Left ventricle myocardium inferior (tissue), 1 donor: ENCODE measurements at places on chromosomes 7 and 10.

- H3K36me3 ChIP-seq, result no peaks in the 10 kb centered on the region
- DNase-seq, result no peak
- no peaks in the 10 kb centered on the region for H3K27me3 ChIP-seq
- H3K4me1 ChIP-seq, result peaks cover 4% of the 10 kb centered on the region
Measured at GRCh38 chr10:100033766-100034418, 24.1 kb upstream of the DNMBP start.

DNA sequence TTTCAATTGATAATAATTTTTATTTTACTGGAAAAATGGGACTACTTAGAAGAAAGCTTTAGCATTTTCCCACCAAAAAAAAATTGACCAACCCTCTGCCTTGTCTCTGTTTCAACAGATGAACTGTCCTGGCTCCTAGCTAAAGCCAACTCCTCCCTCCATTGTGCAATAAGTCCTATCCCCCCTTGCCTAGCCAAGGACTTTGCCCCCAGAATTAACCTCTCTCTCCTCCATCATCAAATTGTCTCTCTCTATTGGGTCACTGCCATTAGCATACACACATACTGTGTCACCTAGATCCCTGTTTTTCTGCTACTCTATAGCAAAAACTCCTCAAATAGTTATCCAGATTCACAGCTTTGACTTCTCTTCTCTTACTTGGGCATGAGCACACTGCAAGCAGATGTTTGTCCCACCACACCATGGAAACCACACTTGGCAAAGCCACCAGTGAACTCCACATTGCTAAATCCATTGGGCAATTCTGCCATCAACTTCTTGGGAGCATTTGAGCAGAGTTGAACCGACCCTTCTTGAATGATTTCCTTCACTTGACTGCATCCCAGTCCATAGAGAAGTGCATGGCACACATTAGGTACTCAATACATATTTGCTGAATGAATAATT lies 91.4 kb upstream of the NEBL start:
- no peak overlapping the region for H3K27ac ChIP-seq
- H3K36me3 ChIP-seq, result no peaks in the 10 kb centered on the region
- H3K27me3 ChIP-seq, result no peaks in the 10 kb centered on the region
- DNase-seq, result no peak

DNA sequence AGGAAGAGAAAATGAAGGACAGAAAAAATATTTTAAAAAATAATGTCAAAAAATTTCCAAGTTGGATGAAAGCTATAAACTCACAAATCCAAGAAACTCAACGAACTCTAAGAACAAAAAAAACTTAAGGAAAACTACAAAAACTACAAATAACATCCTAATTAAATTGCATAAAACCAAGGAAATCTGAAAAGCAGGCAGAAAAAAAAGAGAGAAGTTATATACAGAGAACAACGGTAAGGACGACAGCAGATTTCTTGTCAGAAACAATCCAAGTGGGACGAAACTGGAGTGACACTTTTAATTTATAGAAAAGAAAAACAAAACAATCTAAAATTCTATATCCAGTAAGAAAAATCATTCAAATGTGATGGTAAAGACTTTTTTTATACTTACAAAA lies 122.2 kb upstream of the LYZL1 start:
- no peaks in the 10 kb centered on the region for H3K4me1 ChIP-seq
- no peaks in the 10 kb centered on the region for H3K36me3 ChIP-seq
- DNase-seq, result no peak
- H3K4me3 ChIP-seq, result no peak overlapping the region

DNA sequence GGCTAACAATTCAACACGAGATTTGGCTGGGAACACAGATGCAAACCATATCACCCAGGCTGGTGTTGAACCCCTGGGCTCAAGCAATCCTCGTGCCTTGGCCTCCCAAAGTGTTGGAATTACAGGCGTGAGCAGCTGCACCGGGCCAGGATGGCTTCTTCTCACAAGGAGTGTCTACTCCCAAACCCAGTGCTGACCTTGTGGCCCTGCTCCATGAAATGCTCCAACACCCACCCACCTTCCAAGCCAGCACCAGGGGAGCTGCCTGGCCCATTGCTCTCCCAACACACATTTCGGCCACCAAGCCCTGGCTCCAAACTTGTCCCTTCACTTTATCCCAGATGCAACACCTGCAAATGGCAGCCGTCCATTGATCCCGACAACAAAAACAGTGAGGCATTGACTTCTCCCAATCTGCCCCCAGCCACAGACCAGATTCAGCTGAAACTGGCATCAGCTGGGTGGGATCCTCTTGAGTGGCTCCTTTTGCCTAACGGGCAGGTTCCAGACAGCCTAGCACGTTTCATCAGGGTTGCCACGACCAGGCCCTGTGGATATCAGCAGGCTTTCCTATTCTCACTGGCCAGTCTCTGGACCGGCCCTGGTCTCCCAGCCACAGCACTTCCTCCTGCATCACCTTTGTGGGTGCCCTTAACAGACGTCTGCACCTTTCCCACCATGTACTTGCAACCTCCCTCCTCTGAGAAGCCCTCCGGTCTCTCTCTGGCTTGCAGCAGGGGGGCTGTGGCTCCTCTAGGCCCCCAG lies 105.7 kb upstream of the CARD11 start:
- no peaks in the 10 kb centered on the region for H3K36me3 ChIP-seq
- no peak overlapping the region for H3K27ac ChIP-seq
- H3K4me1 ChIP-seq, result peaks cover 2% of the 10 kb centered on the region
- H3K4me3 ChIP-seq, result no peak overlapping the region

GRCh38 chr10:86393862-86394455 lies 27.4 kb upstream of the GRID1 start:
- no peak for DNase-seq
- no peak overlapping the region for H3K27ac ChIP-seq
- peaks cover 56% of the 10 kb centered on the region for H3K27me3 ChIP-seq
- H3K4me1 ChIP-seq, result peaks cover 8% of the 10 kb centered on the region
- no peak overlapping the region for H3K4me3 ChIP-seq
- no peaks in the 10 kb centered on the region for H3K36me3 ChIP-seq

- no peak overlapping the region for H3K4me3 ChIP-seq
- DNase-seq, result no peak
- no peaks in the 10 kb centered on the region for H3K36me3 ChIP-seq
- no peaks in the 10 kb centered on the region for H3K4me1 ChIP-seq
- no peaks in the 10 kb centered on the region for H3K27me3 ChIP-seq
- no peak overlapping the region for H3K27ac ChIP-seq
Measured at GRCh38 chr10:124472071-124472470, 10.4 kb downstream of the LHPP start.

DNA sequence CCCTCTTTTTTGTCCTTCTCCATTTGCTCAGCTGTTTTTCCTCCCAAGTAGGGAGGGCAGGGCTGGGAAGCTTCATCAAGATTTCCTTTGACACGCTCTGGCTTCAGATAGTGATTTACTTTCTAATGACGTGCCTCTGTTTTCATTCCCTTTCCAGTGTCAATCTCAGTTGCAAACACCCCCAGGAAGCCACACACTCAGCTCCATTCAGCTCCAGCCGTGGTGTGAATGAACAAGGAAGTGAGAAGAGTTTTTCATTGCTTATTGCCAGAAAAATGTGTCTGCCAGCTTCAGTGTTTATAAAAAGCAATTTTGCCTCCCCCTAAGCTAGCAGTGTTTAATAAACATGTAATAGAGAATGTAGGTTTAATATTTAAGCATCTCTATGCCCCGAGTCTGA lies 108.7 kb upstream of the DPP6 start:
- no peak overlapping the region for H3K4me3 ChIP-seq
- no peak overlapping the region for H3K27ac ChIP-seq
- no peaks in the 10 kb centered on the region for H3K4me1 ChIP-seq

DNA sequence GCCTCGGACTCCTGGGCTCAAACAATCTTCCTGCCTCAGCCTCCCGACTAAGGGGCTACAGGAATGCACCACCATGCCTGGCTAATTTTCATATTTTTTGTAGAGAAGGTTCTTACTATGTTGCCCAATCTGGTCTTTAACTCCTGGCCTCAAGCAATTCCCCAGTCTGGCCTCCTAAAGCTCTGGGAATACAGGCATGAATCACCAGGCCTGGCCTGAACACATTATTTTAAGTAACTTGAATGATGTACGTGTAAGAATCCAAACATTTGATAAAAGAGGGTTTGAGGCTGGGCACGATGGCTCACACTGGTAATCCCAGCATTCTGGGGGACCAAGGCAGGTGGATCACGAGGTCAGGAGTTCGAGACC lies 13.0 kb upstream of the BAMBI start:
- no peak for DNase-seq
- H3K36me3 ChIP-seq, result no peaks in the 10 kb centered on the region
- no peak overlapping the region for H3K4me3 ChIP-seq
- H3K27me3 ChIP-seq, result peaks cover 43% of the 10 kb centered on the region

GRCh38 chr10:95454356-95454755 lies 106.8 kb downstream of the SORBS1 start:
- H3K27me3 ChIP-seq, result no peaks in the 10 kb centered on the region
- no peak overlapping the region for H3K4me3 ChIP-seq
- H3K36me3 ChIP-seq, result no peaks in the 10 kb centered on the region
- H3K27ac ChIP-seq, result peak overlapping the region; percentile 92

DNA sequence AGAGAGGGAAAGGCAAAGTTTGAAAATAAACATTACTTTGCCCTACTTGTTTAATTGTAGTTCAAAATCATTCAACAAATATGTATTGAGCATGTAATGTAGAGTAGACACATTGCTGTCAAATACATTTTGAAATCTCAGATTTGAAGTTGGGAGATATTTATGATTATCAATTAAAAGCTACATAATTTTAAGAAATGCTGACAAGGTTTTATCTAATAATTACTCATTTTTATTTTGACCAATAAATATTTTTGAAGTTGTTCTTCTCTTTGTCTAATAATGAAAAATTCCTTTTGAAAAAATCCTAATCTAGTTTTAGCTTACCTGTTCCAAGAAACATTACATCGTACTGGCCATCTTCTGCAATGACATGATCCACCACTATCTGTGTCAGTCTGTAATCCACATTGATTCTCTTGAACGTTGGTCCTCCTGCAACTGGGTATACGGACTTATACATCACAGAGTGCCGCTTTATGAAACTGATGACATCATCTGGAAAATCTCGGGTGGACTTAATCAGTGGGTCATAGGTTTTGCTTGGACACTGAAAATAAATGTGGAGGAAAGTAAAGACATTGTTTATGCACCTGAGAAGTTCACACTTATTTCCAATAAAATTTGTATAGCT lies 164.7 kb downstream of the SEMA3D start:
- H3K36me3 ChIP-seq, result no peaks in the 10 kb centered on the region
- no peaks in the 10 kb centered on the region for H3K27me3 ChIP-seq
- no peak for DNase-seq

- H3K36me3 ChIP-seq, result peaks cover 53% of the 10 kb centered on the region
- H3K27ac ChIP-seq, result no peak overlapping the region
- H3K27me3 ChIP-seq, result no peaks in the 10 kb centered on the region
- no peaks in the 10 kb centered on the region for H3K4me1 ChIP-seq
- DNase-seq, result no peak
- H3K4me3 ChIP-seq, result no peak overlapping the region
Measured at GRCh38 chr10:13492493-13493180, 36.2 kb downstream of the BEND7 start.

GRCh38 chr10:62745581-62745980 lies 58.9 kb upstream of the ADO start:
- no peak overlapping the region for H3K4me3 ChIP-seq
- H3K36me3 ChIP-seq, result no peaks in the 10 kb centered on the region
- peaks cover 5% of the 10 kb centered on the region for H3K4me1 ChIP-seq
- H3K27ac ChIP-seq, result no peak overlapping the region
- DNase-seq, result no peak
- H3K27me3 ChIP-seq, result no peaks in the 10 kb centered on the region

- H3K27me3 ChIP-seq, result no peaks in the 10 kb centered on the region
- H3K27ac ChIP-seq, result peak overlapping the region; percentile 69
- H3K36me3 ChIP-seq, result no peaks in the 10 kb centered on the region
- no peak overlapping the region for H3K4me3 ChIP-seq
- no peak for DNase-seq
Measured at GRCh38 chr7:16028103-16028502, 341.6 kb upstream of the MEOX2 start.

DNA sequence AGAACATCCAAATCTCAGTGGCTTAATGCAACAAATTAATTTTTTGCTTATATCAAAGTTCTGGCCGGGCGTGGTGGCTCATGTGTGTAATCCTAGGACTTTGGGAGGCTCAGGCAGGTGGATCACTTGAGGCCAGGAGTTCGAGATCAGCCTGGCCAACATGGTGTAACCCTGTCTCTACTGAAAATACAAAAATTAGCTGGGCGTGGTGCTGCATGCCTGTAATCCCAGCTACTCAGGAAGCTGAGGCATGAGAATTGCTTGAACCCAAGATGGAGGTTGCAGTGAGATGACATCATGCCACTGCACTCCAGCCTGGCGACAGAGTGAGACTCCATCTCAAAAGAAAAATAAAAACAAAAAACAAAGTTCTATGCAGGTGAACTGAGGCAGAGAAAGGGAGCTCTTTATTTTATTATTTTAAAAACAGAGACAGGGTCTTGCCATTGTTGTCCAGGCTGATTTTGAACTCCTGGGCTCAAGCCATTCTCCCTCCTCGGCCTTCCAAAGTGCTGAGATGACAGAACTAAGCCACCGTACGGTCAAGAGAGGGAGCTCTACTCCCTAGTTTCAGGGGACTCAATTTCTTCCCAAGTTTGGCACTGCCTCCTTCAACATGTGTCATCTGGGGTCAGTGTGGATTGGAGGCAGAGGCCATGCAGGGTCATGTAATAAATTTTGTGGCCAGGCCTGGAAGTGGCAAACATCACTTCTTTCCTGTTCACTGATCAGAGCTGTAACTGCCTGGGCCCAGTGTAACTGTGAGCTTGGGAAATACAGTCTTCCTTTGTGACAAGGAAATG lies 2.4 kb downstream of the ADCK2 start:
- H3K4me3 ChIP-seq, result no peak overlapping the region
- no peaks in the 10 kb centered on the region for H3K27me3 ChIP-seq
- H3K36me3 ChIP-seq, result peaks cover 12% of the 10 kb centered on the region
- DNase-seq, result no peak
- peaks cover 38% of the 10 kb centered on the region for H3K4me1 ChIP-seq

- DNase-seq, result no peak
- H3K27ac ChIP-seq, result no peak overlapping the region
- H3K27me3 ChIP-seq, result peaks cover 18% of the 10 kb centered on the region
- H3K4me3 ChIP-seq, result no peak overlapping the region
Measured at GRCh38 chr10:29224631-29225030, 64.2 kb upstream of the LYZL1 start.

- peaks cover 9% of the 10 kb centered on the region for H3K4me1 ChIP-seq
- H3K4me3 ChIP-seq, result no peak overlapping the region
Measured at GRCh38 chr7:133828906-133829305, 298.2 kb upstream of the LRGUK start.

- H3K4me3 ChIP-seq, result no peak overlapping the region
- no peaks in the 10 kb centered on the region for H3K36me3 ChIP-seq
- no peaks in the 10 kb centered on the region for H3K27me3 ChIP-seq
- no peaks in the 10 kb centered on the region for H3K4me1 ChIP-seq
Measured at GRCh38 chr7:3880228-3880987, 579.4 kb downstream of the SDK1 start.
